ENCODE measurements at places on chromosomes 16 and 17.

DNA sequence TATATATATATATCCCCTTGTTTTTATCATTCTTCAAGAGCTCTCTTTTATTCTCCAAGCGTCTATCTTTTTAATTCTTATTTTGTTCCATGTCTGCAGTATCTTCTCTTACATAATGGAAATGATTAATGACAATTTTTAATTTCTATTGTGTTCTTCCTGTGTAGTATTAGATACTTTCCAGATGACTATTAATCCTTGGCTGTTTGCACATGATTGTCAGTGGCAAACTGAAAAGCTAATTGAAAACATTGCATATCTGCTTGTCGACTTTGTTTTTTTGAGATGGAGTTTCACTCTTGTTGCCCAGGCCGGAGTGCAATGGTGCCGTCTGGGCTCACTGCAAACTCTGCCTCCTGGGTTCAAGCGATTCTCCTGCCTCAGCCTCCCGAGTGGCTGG lies 124.7 kb downstream of the BCAS3 start:
- no peak for DNase-seq

- no peak for DNase-seq
Observed at GRCh38 chr16:4200781-4201137, 41.1 kb downstream of the SRL start.

- no peak for DNase-seq
Observed at GRCh38 chr17:74598346-74599022, 6.4 kb upstream of the CD300LD start.

DNA sequence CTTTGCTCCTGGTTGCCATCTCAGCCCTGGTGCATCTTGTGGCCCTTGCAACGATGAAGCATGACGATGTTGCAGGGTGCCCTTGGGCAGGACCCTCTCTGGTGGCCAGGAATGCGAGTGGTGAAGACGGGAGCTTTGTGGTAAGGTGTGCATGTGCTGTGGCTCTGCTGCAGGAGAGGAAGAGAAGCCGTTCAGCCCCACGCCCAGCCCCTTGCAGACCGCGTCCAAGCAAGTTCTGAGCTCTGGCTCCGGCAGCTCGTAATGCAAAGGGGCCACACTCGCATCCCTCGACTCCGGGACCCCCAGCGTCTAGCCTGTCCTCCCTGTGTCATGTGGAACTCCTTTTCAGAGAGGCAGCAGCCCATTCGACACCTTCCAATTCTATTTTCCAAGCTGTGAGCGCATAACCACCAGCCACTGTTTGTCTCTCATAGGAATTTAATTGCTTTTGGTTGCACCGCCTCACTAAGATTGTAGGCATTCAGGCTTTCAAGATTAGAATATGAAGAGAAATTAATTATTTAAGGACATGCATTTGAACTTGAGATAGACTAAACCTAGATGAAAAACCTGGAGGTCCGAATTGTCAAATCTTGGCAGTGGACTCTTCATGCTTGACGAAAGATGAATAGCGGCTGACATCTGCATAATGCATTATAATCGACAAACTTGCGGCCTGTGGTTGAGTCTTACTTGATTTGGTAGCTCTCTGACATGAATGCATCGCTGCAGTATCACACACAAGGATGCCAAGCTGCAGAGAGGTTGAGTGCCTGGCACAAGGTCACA lies 21.1 kb upstream of the KCNG4 start:
- DNase-seq: no peak

DNA sequence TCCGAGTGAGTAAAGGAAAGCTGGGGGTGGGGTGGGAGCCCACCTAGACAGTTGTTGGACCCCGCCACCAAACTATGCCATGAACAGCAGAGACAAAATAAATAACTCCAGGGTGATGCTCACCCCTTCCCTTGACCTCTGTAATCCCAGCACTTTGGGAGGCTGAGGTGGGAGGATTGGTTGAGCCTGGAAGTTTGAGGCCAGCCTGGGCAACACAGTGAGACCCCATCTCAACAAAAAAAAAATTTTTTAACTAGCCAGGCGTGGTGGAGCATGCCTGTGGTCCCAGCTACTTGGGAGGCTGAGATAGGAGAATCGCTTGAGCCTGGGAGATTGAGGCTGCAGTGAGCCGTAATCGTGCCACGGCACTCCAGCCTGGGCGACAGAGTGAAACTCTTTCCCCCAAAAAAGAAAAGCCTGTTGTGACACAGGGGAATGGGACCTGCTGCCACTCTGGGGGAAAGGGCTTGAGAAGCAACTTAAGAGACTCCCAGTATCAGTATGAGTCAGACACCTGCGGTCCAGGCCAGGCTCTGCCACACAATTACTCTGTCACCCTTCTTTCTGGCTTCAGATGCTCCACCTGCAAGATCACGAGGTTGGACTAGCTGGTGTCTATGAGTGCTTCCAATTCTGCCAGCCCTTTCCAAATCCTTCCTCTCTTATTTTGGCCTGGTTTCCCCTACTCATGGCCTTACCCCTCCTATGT lies 5.0 kb downstream of the SGCA start:
- DNase-seq: no peak

DNA sequence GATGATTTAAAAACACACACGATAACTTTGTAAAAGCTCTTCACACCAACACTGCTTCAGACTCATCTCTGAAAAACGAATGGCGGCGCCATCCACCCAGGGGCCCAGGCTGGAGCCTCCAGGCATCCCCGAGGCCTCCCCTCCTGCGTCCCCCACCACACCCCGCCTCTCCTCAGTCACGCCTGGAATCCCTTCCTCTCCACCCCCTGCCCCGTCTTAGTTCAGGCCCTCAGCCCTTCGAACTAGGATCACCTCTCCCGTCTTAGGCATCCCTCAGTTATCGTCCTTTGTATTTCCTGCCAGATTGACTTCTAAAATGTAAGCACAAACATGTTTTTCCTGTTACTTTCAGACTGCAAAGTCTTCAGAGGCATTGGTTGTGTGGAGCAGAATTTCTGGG lies 58.3 kb downstream of the NDEL1 start:
- DNase-seq: no peak

DNA sequence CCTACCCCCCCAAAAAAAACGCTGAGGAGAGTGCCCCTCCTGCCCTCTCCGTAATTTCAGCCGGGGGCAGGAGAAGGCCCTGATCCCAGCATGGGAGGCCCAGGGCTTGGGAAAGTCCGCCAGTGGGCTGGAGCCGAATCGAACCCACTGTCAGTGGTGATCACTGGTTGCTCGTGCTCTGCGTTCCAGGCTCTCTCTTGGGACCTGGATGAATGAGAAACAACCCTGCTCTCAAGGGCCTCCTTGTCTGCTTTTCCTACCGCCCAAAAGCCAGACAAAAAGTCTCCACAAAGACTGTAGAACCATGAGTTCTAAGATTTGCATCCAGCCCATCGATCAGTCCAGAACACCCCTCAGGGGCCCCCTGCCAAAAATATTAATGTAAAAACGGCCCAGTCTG lies 8.1 kb downstream of the ARHGAP23 start:
- DNase-seq: no peak

GRCh38 chr17:60656499-60656898 lies 21.2 kb upstream of the BCAS3 start:
- DNase-seq: no peak

- no peak for DNase-seq
Observed at GRCh38 chr17:39175695-39176093, 9.7 kb upstream of the ARL5C start.

GRCh38 chr17:78442648-78443218 lies 64.3 kb downstream of the PGS1 start:
- no peak for DNase-seq

- DNase-seq: no peak
Observed at GRCh38 chr16:15777533-15778203, 79.2 kb downstream of the MYH11 start.

DNA sequence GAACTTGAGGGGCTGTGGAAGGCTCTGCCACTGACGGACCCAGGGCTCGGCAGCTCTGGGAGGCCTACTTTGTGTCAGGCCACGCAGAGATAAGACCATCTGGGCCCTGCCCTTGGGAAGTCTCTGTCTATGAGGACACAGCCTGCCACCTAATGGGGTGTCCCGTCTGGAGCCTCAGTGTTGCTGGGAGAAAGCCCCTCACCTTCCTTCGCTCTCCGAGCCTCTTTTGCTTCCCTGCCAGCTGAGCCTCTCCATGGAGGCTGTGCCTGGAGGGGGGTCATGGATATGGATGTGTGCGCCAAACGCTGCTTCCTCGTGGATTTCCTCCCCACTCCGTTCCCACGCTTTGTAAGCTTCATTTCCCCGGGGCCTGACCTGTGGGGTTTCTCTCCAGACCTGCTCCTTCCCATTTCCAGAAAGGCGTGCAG lies 228.8 kb downstream of the SEC14L1 start:
- DNase-seq: no peak

DNA sequence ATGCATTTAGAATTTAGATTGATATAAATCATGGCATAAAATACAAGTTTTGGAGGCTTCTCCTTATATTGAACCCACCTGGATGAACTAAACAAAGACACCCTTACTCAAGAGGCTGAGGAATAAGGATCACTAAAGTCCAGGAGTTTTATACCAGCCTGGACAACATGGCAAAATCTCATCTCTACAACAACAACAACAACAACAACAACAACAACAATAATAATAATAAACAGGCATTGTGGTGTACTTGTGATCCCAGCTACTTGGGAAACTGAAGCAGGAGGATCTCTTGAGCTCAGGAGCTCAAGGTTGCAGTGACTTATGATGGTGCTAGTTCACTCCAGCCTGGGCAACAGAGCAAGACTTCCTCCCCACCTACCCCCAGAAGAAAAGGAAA lies 558.0 kb downstream of the TOX3 start:
- DNase-seq: no peak

DNA sequence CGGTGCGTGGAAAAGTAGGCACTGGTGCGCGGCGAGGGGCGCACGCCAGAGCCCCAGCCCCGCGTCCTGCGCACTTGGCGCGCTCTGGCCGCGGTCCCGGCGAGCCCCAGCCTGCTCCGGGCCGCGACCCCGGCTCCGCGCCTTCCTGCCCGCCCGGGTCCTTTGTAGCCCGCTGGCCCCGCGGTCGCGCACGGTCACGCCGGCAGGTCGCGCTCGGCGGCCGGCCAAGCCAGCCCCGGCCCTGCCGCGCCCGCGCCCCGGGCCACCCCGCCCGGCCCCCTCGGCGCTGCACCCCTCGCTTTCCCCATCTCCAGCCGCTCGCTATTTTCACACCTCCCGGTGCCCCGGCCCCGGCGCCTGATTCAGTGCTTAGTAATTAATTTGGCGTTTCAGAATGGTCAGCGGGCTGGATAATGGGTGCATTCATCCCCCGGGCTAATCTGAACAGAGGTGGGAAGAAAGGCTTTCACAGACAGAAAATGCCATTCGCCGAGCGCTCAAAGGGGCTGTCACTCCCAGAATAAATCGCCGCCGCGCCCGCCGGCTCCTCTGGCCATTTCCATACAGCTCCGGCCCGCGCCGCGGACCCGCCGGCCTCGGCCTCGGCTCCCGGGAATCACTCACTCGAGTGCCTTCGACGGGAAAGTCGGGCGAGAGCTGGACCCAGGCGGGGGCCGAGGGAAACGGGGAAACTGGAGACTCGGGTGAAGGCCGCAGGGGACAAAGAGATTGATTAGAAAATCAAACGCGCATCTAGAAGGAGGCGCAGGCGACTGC lies 17.8 kb upstream of the NTN1 start:
- no peak for DNase-seq

DNA sequence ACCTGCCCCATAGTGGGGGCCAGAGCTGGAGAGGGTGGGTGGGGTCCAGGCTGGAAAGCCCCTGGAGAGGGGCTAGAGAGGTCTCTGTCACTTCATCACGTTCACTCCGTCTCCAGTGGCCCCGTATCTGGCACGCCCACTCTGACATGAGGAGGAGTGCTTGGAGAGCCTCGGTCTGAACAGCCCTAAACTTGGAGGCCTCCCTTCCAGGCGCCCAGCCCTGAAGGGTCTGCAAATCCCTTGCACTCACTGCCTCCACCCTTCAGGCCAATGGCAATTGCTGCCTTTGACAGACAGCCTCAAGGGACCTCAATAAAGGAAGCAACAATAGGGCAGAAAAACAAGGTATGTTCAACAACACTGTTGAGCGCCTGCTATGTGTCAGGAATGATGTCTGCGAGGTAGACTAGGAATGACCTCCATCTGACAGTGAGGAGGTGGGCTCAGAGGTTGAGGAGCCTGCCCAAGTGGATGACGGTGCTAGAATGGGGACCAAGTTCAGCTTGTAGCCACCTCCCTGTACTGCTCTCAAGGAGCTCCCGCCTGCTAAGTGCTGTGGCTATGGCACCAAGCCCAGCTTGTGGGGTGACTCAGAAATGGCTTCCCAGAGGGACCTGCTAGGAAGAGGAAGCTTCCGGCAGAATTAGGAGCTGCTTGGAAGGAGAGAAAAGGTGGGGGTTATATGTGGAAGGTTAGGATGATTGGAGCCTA lies 2.9 kb upstream of the EPX start:
- no peak for DNase-seq

GRCh38 chr17:10318535-10318934 lies 54.3 kb downstream of the MYH13 start:
- no peak for DNase-seq

DNA sequence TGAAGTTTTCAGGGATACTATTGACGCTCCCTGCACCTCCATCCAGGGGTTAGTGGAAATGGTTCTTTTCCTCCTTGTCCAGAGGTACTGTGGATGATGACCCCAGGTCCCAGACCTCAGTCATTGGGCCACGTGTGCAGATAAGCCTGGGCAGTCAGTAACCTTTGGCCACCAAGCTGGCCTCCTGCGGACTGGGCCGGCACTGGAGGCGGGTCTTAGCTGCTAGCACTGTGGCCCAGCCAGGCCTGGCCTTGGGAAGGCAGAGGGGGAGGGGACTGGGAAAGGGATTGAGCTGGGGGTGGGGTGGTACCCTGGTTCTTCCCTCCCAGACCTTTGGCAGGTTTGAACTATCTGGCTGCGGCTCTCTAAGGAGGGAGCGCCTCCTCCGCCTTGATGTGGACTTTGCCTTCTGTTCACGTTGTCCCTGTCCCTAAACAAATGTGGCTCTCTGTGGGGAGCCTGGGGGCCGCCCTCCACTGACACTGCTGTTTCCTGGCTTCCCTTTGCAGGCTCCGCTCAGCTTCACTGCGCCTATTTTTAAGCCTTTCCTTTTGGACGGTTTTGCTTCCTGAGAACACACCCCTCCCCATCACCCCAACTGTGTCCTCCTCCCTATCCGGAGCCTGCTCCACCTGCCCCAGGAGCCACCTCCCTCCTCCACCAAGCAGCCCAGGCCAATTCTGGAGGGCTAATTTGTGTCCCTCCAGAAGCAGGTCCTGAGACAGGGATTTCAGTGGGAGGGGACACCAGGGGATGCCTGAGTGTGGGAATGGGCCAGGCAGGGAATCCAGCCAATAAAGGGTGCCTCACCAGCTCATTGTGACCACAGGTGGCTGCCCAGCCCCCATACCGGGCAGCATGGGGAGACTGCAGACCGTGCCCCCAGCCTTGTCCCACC lies 251.9 kb downstream of the SEC14L1 start:
- no peak for DNase-seq

Measured in stimulated activated CD4-positive, alpha-beta T cell treated with anti-CD3 and anti-CD28 coated beads, TNF-alpha, amount 100 ng/mL, for 4 hours (primary cell).